ENCODE measurements at places on chromosomes 13 and 19.

DNA sequence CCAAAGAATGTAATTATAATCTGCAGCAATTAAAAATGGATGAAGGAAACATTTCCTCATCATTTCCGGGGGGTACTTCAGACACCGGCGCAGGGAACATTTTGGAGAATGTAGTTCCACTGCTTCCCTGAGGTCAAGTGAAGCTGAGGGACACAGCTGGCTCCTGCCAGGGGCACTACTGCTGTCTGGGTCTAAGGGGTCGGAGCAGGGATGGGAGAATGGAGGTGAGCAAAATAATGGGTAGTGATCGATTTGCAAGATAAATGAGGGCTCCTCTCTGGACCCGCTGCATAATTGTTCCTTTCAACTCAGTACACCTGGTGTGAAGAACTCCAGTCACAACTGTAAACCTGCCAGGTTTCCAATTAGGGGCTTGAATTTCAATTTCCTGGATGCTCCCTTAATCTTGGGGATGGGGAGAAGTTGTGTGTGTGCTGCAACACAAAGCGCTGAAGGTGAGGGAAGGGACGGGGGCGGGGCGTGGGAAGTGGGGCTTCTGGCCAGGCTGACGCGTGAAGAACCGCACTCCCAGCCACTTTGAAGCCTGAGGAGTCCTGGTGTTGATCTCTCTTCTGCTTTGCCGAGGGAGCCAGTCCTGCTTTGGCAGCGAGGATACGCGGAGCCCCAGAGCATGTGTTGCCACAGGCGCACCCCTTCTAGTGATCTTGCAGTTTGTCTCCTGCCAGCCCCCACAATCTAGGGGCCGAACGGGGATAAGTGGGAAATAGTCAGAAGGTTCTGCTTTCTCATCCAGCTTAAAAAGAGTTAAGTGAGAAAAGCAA lies 57.9 kb upstream of the PCDH8 start:
- DNase-seq: peak; percentile 17

- no peak for DNase-seq
Measured at GRCh38 chr13:99653526-99653925, 152.3 kb downstream of the TM9SF2 start.

DNA sequence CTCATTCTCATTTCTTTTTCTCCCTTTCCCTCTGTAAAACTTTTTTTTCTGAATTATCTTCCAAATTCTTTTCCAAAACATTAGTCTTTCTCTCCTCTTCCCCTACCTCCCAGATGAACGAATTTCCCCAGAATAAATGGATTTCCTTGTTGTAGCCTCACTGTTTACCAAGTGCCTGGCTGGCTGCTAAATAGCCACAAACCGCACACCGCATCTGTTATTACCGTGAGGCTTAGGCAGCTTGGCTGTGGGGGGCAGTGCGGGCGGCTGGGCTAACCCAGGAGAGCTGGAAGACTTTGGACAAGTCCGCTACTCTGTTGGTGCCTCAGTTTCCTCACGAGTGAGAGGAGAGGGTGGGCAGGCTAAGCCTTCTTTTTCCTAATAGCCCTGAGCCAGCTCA lies 10.7 kb downstream of the IL17D start:
- DNase-seq: no peak

- DNase-seq: no peak
Measured at GRCh38 chr19:48393559-48394330, at the start of gene GRIN2D. Gene GRIN2D, plus strand, starts transcription at chr19:48393668. Its CDS starts 4,725 bp downstream, at chr19:48398393.

- DNase-seq: no peak
Measured at GRCh38 chr19:35318679-35319448, 10.1 kb upstream of the CD22 start.

DNA sequence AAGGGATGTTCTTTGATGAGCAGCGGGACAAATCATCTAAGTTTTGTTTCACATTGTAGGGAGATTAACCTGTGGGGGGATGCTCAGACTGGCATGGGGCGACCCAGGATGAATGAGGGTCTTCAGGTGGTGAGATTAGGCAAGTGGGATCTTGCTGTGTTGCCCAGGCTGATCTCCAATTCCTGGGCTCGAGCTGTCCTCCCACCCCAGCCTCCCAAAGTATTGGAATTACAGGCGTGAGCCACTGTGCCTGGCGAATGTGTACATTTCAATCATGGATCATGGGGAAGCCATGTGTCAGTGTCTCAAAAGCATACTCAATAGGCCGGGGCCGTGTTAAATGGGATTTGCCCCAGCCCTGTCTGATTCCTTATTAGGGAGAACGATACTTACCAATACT lies 8.1 kb downstream of the SLC25A42 start:
- DNase-seq: no peak

GRCh38 chr13:26460648-26461047 lies 96.8 kb upstream of the WASF3 start:
- DNase-seq: no peak

- no peak for DNase-seq
Measured at GRCh38 chr13:94914895-94915294, 202.6 kb upstream of the SOX21 start.

- DNase-seq: no peak
Measured at GRCh38 chr13:97321616-97322321, 99.6 kb downstream of the MBNL2 start.

DNA sequence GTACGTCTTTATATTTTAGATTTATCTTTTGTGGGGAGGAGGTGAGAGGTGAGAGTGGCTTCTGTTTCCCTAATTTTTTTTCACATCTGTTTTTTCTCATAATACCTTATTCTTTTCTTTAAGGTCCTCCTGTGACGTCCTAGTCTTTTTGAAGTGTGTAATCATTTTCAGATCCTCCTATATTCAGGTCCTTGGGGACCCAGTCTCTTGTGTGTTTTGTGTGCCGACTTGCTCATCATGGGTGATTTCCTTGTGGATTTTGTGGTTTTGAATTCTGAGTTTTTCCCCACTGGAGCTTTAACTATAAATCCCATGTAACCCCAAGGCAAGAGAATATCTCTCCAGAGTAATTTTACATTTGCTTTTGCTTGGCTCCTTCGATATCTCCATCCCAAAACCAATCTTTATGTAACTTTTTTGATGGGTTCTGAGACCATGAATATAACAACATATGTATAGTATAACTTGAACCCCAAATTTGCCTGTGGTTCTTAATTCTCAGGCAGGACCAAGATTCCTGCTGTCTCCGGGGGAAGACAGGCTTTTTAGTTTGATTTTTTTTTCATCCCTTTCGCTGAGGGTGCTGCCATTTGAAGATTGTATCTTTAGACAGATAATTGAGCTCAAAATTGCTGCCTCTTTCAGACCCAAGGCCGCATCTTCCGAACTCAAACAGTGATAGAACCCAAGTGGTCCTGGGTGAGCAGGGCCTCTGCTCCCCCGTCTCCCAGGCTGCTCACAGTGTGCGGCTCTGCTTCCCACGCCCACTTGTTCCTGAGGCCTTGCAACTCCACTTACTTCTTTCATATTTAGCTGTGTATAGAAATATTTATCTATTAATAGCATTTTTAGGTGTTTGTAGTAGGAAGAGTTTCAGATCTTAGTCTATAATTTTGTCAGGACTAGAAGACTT lies 59.1 kb upstream of the GPR183 start:
- DNase-seq: no peak

DNA sequence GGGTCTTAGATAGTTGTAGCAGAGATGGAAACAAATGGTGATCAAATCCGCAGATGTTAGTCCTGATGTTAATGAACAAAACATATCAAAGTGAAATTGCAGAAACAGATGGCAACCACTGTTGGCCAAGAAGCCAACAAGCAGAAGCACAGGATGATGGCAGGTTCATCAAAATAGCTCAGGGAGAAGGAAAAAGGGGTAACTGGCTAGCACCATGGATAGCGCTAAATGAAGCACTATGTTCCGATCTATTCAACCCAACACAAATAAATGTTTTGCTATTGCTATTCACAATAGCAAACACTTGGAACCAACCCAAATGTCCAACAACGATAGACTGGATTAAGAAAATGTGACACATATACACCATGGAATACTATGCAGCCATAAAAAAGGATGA lies 413.7 kb downstream of the FGF14 start:
- DNase-seq: no peak

GRCh38 chr19:49145573-49146407 lies 9.4 kb downstream of the HRC start:
- no peak for DNase-seq

- no peak for DNase-seq
Measured at GRCh38 chr13:97026531-97027161, 32.4 kb upstream of the OXGR1 start.

- no peak for DNase-seq
Measured at GRCh38 chr19:2047449-2048103, 3.5 kb downstream of the MKNK2 start.

DNA sequence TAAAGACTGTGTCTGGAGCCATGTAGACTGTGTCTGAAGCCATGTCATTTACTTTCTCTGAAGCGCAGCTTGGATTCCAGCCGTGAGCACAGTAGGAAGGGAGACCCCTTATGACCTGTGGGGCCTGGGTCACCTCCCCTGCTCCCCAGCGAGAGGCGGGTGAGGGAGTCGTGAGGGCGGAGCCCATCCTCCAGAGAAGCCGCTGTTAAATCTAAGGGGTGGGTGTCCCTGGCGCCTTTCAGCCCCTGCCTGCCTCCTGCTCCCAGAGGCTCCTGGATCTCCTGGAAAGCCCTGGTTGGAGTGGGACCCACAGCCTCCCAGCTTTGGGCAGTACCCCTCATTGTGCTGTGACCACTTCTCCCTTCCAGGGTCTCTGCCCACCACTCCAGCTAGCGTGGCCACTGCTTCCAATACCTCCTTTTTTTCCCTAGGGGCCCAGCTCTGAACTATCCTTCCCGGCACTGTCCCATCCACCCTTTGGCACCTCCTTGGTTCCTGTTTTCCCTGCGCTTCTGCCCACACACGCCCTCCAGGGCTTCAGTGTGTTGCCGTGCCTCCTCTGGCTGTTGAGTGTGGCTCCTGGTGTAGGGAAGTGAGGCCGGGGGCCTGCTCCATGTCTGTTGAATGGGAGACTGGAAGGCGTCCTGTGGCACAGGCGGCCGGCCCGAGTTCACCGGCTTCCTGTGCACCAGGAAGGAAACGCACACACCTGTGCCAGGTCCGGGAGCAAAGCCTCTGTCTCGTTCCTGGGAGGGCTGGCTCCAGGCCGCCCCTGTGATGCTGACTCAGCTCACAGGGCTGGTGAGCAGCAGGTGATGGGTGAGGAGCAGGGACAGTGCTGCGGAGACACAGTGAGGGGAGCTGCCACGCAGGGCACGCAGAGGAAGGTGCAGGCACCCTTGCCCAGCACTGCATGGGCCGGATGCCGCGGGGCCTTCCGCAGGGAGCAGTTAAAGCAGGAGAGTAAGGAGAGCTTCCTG lies 29.4 kb downstream of the ATP4B start:
- no peak for DNase-seq

DNA sequence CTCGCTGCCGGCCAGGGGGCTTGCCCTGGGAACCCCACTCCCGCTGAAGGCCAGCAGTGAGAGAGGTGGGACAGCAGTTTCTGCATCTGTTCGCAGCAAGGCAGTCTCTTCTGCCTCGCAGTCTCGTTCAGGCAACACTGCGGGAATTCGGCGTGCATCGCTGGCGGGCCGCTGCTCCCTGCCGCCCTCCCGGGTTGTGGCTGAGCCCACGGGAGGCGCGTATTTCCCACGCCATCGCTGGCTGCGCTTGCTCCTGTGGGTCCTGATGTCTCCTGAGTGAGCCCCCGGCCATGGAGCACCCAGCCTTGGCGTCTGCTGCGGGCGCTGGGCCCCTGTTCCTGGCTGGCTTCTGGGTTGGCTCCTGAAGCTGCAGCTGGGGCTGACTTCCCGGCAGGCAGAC lies 227.9 kb downstream of the TEX29 start:
- no peak for DNase-seq

DNA sequence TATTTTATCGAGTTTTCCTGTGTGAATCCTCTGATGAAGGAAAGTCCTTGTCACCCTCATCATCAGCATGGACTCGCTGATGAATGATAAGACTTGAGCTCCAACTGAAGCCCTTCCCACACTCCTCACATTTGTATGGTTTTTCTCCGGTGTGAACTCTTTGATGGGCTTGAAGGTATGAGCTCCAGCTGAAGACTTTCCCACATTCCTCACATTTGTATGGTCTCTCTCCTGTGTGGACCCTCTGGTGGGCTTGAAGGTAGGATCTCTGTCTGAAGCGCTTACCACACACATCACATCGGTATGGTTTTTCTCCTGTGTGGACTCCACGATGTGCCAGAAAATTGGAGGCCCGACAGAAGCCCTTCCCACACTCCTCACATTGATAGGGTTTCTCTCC lies 21.7 kb downstream of the ZNF45 start:
- no peak for DNase-seq

DNA sequence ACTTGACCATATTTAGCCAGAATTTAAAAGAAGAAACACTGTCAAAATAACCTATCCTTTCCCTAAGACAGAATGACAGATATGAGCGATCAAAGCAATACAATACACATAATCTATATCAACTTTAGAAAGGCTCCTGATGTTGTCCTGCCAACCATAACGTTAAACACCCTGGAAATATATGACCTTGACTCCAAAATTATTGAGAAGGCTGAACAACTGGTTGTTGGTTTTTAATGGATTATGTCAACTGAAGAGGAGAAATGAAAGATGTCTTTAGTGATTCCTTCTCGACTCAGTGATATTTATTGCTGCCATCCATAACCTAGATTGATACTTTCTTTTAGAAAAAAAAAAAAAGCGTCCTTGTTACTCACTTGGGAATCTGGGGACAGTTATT lies 957.2 kb downstream of the SLITRK1 start:
- DNase-seq: no peak

GRCh38 chr13:85529218-85529594 lies 270.0 kb downstream of the SLITRK6 start:
- no peak for DNase-seq

DNA sequence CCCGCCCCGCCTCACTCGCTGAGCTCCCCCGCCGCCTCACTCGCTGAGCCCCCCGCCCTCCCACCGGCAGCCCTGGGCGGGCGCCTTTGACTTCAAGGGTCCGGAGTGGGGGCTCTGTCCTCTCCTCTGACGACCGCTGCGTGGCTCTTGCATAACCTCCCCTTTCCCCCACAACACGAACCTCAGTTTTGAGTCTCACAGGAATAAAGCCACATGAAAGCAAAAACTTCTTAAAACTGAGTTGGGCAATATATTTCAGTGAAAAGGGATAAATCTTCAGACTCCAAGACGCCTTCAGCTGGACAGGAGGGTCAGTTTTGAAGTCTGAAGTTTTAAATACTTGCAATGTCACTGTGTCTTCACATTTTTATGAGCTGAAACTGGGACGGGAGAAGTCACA lies 70.6 kb upstream of the C13orf46 start:
- no peak for DNase-seq

- no peak for DNase-seq
Measured at GRCh38 chr13:46062185-46062584, 9.6 kb upstream of the ZC3H13 start.

DNA sequence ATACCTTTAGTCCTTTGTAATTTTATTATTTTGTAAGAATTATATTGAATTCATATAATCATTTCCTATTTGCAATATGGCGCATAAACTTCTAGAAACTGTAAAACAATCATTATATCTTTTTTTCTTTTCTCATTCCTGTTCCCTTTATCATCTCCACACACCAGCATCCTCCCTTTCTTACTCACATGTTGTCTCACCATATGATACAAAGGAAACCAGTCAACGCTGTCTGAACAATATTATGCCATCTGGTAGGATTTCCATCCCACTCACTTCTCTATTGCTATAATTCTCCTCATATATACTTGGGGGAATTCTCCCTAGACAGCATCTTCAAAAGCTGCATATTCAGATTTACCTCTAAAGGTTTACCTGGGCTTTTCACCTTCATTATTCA lies 389.8 kb downstream of the NDFIP2 start:
- no peak for DNase-seq
